Cortex of kidney (tissue), 1 donor: ENCODE measurements at places on chromosomes 4 and X.
A peak's percentile ranks its signal among the peaks of the same experiment; 100 is the strongest.

DNA sequence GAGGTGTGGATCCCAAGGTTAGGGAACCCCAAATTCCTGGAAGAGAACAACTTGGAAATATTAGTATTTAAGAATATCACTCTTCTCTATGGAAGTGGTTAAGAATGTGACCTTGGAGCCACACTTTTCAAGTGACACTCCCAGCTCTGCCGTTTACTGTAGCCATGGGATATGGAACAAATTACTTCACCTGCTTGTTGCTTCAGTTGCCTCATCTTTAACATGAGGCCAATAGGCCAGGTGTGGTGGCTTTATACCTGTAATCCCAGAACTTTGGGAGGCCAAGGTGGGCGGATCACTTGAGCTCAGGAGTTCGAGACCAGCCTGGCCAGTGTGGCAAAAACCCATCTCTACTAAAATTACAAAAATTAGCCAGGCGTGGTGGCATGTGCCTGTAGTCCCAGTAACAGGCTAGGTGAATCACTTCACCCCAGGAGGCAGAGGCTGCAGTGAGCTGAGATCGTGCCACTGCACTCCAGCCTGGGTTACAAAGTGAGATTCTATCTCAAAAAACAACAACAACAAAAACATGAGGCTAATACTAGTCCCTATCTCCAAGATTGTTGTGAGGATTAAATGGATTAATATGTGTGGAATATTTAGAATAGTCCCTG lies 13.0 kb downstream of the IL13RA1 start:
- DNase-seq: no peak

GRCh38 chr4:28883211-28883610 lies 1837.0 kb upstream of the PCDH7 start:
- no peak for DNase-seq

DNA sequence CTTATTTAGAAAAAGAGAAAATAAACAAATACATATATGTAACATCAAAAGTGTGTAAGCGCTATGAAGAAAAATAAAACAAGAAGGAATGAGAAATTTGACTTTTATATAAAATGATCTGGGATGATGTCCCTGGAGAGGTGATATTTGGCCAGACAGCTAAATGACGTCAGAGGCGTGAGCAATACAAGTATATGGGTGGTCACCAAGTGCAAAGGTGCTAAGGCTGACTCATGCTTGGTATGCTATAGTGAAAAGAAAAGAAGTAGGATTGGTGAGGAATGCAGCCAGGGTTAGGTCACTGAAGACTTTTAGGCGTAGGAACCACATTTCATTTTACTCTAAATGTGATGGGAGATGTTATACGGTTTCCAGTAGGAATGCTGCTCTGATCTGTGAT lies 1049.1 kb upstream of the TENM3 start:
- DNase-seq: no peak

- DNase-seq: no peak
These were observed 212.3 kb downstream of the NAP1L3 start for GRCh38 chrX:93461060-93461459.

GRCh38 chr4:159422019-159422418 lies 319.1 kb downstream of the RAPGEF2 start:
- DNase-seq: no peak

DNA sequence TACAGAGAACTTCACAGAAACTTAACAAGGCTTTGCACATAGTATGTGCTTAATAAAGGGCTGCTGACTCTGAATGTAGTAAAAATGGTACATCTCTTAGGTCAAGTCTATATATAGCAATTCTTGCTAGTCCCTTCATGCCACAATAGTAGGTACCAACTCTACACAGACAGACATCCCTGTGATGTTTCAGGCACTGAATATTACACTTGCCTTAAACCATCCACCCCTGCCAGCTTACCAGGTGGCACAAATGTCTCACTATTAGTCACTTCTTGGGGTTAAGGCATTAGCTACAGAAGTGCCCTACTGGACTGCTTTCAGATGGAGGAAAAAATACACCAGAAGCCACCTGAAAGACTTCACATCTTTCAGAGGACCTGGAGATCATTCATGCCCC lies 86.3 kb upstream of the CITED1 start:
- no peak for DNase-seq

DNA sequence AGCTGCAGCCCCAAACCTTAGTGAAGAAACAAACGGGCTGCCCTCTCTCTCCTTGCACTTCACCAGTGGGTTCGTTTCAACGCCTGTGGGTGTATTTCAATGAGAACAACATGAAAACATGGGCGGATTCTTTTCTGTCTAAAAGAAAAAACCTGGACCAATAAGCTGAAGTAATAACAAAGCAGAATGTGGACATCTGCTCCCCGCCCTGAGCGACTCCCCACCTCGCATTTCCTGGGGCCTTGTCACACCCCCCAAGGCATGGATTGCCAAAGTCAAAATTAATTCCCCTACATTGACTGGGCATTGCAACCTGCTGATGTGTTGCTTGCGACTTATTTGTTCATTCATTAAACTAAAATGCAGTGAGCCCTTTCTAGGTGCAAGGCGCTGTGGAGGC lies 142.9 kb downstream of the BCOR start:
- DNase-seq: no peak

GRCh38 chr4:67447873-67448272 lies 97.4 kb downstream of the CENPC start:
- DNase-seq: no peak

DNA sequence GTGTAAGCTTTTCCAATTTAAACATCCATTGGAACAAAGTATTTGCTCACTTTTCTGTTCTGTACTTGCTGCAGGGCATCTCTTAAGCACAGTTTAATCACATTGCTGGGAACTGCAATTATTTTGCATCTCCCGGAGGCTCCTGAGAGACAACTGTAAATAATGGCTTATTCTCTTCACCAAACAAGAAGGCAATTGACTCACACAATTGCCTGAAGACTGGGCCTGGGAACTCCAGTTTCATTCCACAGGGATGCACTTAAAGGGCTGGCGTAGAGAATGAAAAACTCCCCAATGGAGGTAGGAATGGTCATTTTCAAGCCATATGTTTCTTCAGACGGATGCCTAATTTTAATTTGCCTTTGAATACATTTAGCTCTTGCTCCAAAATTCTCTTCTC lies 29.5 kb downstream of the TFDP3 start:
- DNase-seq: no peak

- no peak for DNase-seq
These were observed 117.4 kb downstream of the TMA16 start for GRCh38 chr4:163611784-163612445.

DNA sequence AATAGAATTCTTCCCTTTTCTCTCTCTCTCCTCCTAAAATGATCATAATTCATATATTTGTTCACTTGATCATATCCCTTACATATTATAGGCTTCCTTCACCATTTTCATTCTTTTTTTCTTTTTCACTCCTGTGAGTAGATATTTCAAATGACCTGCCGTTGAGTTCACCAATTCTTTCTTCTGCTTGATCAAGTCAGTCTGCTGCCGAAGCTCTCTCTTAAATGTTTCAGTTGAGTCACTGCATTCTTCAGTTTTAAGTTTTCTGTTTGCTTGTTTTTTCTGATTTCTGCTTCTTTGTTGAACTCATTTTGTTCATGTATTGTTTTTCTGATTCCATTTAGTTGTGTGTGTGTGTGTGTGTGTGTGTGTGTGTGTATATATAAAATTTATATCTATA lies 354.3 kb downstream of the GPAT3 start:
- no peak for DNase-seq

GRCh38 chr4:88366460-88366859 lies 12.2 kb upstream of the HERC6 start:
- no peak for DNase-seq

DNA sequence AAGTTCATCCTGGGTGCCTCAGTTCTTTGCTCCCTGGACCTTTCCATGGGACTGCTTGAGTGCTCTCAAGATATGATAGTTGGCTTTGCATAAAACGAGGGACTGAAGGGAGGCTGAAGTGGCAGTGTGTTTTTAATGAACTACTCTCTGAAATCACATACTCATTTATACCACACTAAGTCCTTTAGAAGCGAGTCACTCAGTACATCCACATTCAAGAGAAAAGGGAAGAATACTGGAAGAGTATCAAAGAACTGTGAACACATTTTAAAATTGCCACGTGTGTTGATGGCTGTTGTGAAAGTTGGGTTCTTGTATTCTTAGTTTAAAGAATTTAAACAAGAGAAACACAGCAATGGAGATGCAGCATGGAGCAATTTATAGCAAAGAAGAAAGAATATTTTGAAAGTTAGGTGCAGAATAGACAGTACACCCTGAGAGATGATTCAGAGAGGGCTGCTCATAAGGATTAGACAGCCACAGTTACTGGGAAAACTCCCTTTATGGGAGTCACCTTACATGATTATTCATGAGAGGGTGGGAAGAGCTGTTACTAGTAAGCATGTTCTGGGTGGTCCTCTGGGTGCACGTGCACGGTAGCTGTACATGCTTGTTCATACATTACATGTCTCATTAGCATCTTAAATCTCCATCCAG lies 380.7 kb downstream of the ADGRL3 start:
- no peak for DNase-seq

DNA sequence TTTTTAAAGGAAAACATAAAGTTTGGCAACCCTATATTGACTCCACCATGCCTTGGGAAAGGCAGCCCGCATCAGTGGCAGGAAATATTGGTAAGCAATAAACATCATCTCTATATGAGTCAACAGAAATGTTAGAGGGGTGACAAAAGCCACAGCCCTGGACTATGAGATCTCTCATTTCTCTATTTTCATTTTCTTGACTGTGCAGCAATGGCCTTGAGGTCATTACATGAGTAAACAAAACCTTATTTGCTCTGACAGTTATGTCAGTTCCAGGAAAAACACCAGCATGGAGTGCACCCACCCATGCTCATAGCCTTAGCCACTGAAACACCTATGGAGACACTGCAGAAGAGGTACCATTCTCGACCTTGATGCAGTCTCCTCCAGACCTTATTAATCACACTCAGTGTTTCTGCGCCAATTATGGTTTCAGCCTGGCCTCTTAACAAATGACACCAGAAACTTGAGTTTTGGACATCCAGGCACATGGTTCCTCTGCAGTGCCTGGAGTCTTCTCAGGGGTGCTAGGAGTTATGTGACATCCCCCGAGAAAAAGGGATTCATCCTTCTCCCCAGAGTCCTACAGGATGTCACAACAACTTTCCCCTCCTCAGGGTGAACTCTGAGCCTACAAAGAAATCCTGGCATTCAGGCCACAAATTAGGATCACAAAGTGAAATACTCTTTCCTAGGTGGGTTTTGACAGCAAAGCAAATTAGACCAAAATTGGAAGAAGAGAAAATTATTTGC lies 16.0 kb upstream of the HPGD start:
- peak; percentile 6 for DNase-seq

GRCh38 chrX:97363843-97364242 lies 480.1 kb downstream of the RPA4 start:
- no peak for DNase-seq

DNA sequence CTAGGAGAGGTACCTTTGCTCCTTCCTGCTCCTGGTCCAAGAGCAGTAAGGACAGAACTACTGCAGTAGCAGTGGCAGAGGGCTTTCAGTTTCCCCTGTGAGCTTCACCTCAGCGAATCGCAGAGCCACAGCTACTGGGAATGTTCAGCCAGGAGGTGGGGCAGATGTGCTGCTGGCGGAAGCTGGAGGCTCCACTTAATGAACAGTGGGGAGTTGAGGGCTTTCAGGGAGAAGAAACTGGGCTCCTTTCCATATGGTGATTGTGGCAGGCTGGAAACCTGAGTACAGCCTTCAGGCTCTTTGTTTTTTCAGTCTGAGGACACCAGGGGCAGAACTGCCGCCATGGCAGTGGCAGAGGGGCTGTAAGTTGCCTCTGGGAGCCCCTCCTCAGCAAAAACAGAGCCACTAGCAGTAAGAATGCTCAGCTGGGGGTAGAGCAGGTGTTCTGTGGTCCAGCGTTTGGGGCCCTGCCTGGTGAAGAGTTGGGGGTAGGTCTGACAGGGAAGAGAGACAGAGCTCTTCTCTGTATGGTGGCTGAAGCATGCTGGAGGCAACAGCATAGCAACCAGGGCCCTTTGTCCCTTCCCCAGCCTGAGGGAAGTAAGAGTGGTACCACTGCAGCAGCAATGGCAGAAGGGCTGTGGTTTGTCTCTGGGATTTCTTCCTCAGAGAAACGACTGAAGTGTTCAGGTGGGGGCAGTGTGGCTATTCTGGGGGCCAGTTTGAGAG lies 106.0 kb upstream of the GRXCR1 start:
- DNase-seq: no peak

DNA sequence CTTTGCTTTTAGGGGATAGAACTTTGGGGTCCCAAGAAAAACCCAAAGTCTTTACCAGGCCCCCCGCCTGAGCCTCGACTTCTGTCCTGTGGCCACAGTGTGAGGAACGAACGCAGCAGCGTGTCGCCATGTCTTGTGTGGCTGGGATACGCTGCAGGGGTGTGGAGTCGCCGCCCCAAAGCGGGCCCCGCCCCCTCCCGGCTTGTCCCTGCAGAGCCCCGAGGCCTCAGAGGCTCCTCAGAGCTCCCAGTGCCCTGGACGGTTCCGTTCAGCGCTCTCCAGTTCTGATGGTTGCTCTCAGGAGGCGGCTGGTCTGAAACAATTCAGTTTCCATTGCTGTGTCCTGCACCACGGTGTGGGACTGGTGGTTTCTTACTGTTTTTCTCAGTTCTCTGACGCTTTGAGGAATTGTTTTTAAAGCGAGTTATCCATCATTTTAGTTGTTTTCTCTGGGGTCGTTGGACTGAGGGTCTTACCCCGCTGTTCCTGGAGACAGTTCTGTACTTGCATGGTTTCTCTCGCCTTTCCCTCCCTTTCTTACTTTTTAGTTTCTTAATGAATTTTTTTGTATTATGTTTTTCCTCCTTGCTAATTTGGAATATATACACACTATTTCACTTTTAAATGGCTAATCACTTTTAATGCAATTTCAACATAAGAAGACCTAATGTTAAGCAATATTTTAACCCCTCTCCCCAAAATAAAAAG lies 1.6 kb upstream of the IDUA start:
- DNase-seq: no peak

GRCh38 chrX:124435616-124436015 lies 89.3 kb downstream of the SH2D1A start:
- DNase-seq: no peak

DNA sequence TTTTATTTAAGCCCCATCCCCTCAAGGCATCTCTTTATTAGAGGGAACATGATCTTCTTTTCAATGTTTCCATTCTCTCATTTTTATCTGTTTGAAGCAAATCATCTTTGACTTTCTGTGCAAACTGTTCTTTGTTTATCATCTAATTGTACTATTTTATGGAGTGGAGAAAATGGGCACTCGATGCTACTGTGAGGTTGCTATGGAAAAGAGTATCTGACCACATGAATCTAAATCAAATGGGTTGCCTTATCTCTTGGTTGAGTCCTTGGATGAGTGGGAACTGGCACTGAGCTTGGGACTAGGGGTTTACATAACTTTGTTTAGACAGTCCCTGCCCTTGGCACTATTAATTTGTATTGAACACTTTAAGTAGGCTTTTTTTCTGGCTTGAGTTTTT lies 9.1 kb downstream of the OCRL start:
- no peak for DNase-seq

GRCh38 chr4:145012841-145013240 lies 85.2 kb downstream of the ANAPC10 start:
- DNase-seq: no peak

- DNase-seq: no peak
These were observed 54.7 kb downstream of the HOPX start for GRCh38 chr4:56626420-56626819.

GRCh38 chrX:129360175-129360574 lies 163.1 kb downstream of the SMARCA1 start:
- DNase-seq: no peak

GRCh38 chr4:145822181-145822580 lies 116.4 kb downstream of the ZNF827 start:
- no peak for DNase-seq

- no peak for DNase-seq
These were observed 124.0 kb downstream of the TENM3 start for GRCh38 chr4:182367153-182367552.
